Karpas-422 (cell line): ENCODE measurements at places on chromosomes 6 and 20.

GRCh38 chr20:13220194-13220903 is 725 bp upstream of the ISM1 start:
- DNase-seq = no peak

DNA sequence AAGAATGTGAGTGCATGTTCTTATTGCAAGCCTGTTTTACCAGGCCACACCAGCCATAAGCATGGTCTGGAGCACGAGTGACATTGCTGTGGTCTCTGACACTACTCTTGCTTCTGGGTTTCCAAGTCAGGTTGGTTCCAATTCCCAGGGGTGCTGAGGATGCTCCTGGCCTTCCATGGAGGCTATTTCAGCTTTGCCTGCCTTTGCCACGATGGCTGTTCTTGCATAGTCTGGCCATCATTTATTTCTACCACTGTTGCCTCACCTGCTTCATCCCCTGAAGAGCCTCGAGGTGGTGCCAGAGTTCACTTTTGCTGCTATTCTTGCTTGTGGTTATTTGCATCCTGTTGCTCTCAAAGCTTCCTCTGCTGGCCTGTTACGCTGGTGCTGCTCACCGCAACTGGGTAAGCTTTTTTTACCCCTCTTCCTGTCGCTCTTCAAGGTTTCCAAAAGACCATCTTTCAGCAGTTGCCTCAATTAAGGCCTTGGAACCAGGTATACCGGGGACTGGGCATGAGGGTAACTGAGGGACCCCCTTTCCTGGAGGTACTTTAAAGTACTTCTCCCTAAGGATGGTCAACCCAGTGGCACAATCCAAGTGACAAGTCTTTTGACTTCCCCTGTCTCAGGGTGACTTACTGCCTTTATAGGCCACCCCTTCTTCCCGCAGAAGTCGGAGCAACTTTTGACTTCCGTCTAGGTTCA is 64.5 kb downstream of the AKAP7 start:
- DNase-seq = peak; percentile 88

DNA sequence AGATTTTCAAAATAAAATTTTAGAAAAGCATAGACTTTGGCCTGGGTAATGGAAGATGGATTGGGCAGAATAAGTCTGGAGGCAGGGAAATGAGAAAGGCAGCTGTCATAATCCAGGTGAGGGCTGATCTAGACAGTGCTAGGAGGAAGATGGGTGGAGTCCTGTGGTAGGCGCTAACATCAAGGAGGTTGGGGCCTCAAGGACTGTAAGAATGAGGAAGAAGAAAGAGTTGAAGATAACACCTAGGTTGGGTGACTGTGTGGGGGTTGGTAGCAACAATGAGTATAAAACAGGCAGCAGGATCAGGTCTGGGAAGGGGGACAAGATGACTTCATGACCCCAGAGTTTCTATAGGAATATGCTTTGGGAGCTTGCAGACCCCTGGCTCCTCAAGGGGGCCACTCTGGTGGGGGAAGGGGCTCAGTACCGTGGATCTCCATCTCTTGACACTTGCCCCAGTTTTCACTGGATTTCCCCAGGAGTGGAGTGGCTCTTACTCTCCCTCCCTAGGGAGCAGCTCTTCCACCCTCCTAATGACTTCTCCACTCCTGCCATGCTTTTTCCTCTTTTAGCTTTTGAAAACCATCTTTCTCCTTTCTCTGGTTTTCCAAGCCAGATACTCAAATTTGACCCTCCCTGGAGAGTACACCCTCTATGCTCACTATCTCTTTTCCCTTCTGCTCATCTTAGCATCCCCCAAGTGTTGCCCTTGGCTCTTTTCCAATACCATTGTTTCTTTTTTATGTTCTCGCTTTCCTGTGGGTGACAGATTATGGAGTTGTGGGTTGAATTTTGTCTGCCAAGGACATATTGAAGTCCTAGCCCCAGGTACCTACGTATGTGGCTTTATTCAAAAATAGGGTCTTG is 14.8 kb downstream of the TRIM31 start:
- peak; percentile 50 for DNase-seq

GRCh38 chr6:56716229-56716628 is 73.5 kb upstream of the DST start:
- no peak for DNase-seq

DNA sequence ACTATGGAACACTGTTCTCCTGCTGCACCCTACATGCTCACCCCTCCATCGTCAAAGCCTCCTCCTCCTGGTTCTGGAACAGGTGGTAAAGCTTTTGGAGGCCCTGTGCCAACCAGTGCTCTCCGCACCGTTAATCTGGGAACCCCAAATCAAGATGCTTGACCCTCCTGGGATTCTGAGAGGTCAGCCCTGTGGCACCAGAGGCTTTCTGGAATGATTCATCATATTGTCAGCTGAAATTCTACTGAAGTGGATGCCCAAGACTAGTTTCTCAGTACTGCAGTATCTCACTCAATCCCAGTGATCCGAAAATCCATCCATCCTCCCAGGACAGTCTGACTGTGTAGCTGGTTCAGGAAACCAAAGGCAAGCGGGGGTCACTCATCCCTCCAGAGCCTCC is 92.7 kb downstream of the TRERF1 start:
- no peak for DNase-seq

DNA sequence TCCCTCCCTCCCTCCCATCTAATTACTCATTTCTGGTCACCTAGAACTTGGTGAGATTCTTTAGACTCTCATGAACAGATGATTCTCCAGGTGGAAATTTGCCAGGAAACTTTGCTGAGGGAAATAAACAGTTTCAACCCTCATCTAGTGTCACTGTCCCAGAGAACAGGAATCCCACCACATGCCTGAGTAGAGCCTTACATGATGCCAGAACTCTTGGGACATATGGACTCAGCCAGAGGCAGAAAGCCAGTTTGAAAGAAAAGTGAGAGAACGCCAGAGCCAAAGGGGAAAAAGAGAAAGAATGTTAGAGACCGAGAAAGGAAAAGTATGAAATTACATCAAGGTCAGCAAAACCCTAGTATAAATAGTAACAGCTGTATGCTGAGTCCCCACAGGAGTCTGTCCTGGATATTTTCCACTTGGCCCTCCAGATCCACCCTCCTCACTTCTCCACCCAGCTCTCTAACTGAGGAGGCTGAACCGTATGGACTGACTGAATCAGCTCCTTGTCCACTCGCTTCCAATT is 127.5 kb upstream of the COL21A1 start:
- DNase-seq = no peak

GRCh38 chr6:110329714-110330436 is 28.3 kb downstream of the METTL24 start:
- no peak for DNase-seq

GRCh38 chr6:22295145-22295544 is 1.7 kb downstream of the PRL start:
- no peak for DNase-seq

DNA sequence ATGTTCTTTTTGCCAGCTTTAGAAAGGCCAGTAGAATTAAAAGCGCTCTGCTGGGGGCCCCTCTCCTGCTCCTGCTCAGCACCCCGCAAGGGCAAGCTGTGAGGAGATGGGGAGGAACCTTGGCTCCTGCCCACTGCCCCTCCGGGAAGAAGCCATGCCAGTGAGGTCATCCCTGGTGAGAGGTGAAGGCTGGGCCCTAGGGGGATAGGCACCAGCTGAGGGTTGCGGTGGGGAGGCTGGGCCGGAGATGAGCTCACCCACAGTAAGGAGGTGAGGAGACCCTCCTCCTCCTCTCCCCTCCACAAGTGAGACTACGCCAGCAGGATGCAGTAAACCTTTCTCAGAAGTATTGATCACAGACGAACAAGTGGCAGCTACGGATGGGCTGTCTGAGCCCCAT is 32.1 kb downstream of the LRFN2 start:
- no peak for DNase-seq

DNA sequence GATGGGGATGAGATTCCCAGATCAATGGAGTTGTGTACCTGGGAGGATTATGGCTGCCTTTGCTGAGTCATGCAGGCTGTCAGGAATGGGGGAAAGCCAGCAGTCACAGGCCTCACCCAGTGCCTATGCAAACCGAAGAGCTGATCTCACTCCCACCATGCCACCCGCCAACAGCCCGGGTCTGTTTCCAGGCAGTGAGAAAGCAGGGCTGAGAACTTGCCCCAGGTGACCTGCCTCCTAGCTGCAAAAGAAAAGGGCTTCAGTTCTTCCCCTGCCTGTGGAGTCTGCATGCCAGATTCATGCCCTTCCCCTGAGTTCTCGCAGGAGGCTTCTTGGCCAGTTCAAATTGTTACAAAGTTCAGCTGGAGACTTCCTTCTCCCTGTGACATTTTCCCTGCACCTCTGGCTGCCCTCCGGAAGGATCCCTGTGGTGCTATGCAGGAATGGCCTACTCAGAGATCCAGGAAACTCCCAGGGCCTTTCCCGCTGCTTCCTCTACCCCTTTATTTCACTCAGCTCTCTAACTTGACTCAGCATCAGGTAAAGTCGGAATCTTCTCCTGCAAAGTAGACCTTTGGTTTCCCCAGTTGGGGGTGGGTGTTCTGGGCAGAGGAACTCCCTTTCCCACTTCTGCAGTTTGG is 71.5 kb upstream of the B3GAT2 start:
- no peak for DNase-seq

DNA sequence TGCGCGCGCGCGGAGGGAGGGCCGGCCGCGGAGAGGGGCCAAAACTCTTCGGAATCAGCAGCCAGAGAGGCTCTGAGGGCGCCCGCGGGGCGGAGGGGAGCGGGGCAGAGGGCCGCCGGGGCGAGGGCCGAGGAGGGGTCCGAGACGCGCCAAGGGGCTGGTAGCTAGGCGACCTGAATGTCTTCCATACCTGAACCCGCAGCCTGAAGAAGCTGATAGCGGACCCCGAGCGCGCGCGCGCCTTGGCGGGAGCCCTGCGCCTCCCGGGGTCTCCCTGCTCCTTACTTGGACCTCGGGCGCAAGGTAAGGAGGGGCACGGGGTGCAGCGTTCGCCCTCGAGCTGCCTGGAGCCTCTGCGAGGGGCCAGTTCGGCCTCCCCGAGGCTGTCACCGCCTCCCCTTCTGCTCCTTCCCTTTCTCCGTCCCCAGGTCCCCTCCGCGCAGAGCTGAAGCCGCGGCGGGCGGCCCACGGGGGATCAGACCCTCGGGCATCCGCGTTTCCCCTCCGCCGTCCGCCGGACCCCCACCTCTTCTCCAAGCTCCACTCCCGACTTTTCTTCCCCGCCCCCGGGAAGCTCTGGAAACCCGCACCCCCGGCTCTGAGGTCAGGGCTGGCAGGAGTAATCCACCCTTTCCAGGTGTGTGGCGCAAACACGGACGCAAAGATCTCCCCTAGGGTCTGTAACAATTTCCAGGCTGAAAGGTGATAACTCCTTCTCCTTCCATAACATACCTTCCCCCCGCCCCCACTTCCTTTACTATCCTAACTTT is 13.1 kb upstream of the DEK start:
- DNase-seq = no peak

DNA sequence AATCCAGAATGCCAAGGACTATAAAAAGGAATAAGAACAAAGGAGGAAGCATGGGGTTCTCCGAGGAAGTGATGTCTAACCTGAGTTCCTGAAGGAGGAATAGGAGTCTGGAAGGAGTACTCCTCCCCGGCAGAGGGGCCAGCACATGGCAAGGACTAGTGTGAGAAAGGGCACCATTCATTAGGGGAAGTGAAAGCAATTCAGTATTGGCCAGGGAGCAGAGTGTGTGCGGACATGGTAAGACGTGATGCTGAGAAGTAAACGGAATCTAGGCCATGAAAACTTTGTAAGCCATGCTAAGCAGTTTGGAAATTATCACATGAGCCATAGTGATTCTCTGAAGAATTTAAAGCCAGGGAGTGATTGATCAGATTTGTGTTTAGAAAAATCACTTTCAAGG is 218.9 kb upstream of the PRDM1 start:
- DNase-seq = no peak

DNA sequence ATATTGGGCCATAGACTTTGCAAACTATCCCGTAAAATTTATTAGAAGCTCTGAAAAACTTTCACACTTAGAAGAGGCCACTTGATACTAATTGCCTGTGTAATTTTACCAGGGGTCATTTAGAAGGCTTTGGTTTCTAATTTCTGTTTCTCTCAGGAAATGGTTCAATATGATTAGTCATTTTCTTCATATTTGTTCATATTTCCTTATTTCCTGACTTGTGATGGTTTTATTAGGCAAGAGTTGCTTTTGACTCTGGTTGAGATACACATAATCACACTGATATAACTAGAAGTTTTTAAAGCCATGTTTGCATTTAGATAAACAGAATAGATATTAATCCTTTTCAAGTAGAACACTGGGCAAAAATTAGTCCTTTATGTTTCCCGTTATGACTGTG is 11.8 kb upstream of the HBS1L start:
- no peak for DNase-seq

GRCh38 chr6:148831064-148831463 is 84.2 kb downstream of the UST start:
- no peak for DNase-seq

GRCh38 chr20:47970282-47970903 is 185.1 kb upstream of the SULF2 start:
- DNase-seq = no peak

DNA sequence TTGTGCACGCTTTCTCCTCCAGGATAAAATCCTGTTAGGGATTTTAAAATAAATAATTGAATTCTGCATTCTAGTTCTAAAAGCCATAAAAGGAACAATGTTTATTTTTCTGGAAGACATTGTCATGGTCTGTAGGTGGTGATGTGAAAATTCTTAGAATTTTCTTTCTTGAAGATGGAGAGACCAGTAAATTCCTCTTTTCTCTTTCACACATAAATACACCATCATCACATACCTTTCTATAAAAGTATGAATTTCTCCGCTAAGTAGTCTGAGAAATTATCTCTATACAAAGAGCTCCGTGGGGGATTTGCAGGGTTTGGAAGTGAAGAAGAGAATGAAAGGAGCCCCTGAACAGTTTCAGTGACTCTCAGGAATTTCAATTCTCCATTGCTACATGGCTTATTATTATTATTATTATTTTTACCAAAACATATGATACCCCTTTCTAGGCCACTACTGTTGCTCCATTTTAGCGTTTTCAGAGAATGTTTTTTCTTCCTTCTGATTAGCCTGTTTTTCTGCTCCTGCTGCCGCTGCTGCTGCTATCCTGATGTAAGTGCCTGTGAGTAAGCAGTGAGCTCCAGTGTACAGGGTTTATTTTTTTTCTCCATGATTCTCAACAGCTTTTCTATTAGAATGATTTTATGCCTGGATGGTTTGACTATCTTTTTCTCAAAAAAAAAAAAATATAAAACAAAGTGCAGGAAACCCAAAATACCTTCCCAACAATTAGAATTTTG is 145.8 kb downstream of the SAMD5 start:
- no peak for DNase-seq

DNA sequence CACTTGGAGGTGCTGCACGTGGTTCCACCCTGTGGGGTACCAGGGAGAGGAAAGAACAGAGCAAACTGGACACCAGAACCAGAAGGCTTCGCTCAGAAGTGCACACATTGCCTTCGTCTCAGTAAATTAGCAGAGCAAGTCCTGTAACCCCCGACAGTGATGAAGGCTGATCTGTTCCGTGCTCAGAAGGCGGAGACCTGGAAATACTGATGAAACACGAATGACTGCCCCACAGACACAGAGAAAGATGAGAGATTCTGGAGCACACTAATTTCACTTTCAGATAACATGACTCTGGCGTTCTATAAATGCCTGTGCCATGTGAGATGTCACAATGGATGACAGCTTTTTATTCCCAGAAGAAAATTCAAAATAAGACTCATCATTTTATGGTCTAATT is 44.2 kb upstream of the CCR6 start:
- no peak for DNase-seq
